ENCODE measurements at places on chromosomes 1 and 21.

DNA sequence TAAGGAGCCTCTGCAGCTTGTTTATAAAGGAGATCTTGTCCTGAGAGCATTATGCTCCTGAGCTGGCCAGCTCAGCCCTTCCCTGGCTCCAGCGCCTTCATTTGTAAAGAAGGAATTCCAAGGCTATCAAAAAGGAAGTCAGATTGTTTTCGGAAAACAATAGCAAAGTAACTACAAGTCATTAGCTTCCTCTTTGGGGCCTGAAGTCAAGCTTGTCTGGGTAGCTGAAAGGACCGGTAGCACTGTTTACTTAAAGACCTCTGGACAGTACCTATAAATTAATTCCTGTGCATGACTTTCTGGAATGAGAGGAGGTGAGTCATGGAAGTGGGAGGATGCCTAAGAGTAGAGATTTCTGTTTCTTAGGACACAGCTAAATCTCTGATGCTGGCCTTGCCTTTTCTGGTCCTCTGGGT lies 20.7 kb upstream of the GJA5 start:
- DNase-seq = no peak

DNA sequence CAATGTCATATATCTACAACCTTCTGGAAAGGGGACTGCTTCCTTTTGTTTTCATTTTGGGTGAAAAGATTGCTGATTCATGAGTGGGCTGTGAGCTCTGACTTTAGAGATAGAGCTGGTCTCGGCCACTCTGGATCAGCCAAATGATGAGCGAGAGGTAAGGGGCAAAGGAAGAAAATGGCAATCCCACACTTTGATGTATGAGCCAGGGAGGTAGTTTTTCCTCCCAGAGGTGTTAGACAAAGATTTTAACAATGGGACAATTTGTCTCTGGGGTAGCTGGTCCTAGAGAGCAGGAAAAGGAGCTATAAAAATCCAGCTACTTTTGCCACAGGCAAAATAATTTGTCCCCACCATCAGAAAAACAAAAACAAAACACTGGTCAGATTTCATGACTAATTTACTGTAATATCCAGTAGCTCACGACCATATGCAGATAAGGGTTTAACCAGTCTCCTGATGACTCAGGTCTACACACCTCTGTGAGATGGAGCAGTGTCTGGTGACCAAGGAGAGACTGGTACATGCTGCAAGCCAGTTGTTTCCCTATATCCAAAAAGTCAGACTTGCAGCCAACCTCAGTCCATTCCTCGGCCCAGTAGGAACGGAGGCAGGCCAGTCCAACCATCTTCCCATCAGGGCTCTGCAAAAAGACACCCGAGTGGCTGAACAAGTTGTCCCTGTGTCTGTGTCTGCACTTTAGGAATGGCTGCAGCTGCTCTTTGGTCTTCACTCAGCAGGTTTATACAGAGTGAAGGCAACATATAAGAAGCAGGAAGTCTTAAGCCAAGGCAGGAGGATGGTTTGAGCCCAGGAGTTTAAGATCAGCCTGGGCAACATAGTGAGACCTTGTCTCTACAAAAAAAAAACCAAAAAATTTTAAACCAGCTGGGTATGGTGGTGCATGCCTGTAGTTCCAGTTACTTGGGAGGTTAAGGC lies 29.2 kb downstream of the DNASE2B start:
- DNase-seq = no peak

GRCh38 chr1:88736633-88737248 lies 52.7 kb downstream of the PKN2 start:
- no peak for DNase-seq

DNA sequence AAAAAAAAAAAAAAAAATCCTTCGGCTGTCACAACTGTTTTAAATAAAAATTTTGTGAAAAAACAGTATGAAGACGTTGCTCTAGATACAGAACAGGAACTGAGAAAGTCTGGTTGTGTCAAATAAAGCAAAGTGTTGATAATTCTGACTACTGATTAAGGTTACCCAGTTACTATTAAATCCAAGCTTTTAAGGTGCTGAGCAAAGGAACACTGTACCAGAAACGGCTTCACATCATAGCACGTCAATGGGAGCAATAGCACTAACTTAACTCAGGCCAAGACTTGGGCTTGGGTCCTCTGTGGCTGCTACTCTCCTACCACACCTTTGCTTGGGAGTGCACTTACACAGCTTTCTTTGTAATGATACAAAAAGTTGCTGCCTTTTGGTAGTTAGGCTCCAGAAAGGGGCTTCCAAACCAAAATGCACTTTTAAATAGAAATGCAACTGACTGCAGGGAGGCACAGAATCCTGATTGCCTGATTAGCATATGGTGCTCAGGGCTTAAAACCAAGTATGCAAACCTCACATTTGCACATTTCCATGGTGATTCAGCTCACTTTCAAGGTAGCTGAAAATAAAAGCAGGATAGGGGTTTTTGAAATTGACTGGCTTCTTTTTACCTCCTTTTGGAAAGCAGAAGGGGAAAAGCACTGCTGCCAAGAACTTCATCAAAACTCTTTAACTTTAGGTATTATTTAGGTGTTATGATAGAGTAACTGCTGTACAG lies 6.3 kb downstream of the MCL1 start:
- DNase-seq = no peak

DNA sequence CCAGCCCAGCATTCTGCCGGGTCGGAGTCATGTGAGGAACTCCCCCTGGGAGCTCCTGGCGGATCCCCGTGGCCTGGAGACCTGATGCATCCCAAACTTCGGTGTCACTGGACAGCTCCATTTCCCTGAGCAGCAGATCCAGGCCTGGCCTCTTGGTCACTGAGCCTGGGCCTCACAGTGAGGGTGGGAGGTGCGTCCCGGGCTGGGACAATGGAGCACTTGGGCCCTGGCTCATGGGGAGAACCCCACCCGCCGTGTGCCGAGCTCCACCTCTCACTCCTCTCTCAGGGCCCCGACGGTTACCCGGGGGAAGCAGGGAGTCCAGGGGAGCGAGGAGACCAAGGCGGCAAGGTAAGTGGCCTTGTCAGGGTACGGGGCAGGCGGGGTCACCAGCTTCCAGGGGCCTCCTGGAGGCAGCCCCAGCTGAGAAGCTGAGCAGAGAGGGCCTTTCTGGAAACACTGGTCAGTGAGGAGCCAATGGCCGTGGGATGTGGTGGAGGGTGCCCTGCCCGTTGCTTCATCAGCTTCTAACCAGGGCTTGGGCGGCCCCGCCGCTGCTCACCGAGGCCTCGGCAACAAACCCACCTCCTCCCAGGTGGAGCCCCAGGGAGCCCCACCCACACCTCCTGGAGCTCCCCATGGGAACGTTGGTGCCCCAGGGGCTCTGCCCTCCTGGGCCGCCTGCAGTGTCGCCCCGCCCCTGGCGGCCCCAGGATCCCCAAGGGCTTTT lies 19.8 kb downstream of the COL6A2 start:
- no peak for DNase-seq

GRCh38 chr21:44090325-44090724 lies 16.9 kb upstream of the PWP2 start:
- DNase-seq = no peak

- DNase-seq = no peak
Measured at GRCh38 chr1:104795931-104796330, 1046.2 kb downstream of the AMY1C start.

DNA sequence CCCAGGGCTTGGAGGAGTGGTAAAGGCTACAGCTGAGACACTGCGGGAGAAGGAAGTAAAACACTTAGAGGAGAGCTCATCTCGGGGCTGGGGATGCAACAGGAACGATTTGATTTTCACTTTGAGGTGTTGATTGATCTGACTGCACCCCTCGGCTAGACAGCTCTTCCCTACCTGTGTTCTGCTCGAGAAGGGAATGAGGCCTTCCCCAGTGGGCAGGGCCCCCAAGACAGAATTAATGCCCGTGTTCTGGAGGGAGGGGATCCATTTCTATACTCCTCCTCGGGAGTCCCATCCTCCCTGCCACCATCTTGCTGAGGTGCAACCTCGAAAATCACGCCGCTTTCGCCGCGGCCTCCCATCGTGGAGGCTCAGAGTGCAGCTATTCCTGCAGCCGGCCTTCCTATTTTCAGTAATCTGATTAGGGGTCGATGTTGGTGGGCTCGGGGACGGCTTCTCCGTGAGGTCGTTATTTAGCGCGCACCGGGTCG lies 2.4 kb downstream of the ATP2B4 start:
- DNase-seq = no peak

DNA sequence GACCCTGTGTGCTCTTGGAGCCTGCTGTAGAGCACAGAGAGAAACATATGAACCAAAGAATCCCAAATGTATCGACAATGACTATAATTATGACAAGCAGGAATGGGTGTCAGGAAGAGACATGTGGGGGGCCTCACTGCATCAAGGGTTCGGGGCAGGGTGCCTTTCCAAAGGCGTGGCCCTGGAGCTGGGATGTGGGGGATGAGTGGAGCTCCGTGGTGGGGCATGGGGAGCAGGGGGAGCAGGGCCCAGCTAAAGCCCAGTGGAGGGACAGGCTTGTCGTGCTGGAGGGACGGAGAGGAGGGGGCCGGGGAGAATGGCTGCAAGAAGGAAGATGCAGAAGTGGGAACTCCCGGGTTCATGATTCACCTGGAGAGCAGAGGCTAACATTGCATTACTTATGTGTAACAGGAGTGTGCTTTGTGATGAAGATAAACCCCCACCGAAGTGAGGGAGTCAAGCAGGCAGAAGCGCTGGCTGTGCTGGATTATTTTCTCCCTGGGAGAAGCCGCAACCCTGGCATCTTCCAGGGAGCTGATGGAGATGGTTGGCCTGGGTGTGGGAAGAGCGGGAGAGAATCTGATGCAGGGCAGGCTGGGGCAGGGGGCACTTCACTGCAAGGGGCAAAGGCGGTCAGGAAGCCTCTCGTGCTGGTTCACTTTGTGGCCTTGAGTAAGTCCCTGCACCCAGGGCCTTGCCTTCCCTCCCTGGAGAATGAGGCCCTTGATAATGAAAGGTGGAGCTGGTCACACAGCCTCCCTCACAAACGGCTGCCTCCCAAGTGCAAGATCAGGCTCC lies 124.6 kb upstream of the RUNX3 start:
- no peak for DNase-seq

GRCh38 chr21:39555911-39556590 lies 56.7 kb upstream of the B3GALT5 start:
- no peak for DNase-seq

GRCh38 chr1:26831546-26832248 lies 5.2 kb downstream of the ZDHHC18 start:
- DNase-seq = no peak

- no peak for DNase-seq
Measured at GRCh38 chr1:9454494-9455066, 84.7 kb upstream of the SLC25A33 start.

DNA sequence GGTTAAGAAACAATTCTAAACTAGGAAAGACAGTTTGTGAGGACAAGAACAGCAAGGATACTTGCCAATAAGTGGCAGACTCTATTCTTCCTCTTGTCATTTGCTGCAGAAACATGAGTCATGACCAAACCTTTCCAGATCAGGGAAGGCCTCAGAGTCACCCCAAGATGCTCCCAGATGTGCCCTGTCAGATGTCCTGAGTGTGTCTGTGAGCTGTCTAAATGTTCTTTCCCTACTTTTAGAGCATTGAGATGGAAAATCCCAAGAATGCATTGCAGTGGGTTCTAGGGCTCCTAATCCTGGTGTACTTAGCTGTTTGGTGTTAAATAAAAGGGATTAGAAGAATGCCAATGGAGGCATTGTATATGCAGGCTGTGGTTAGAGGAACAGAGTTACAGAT lies 57.5 kb upstream of the KIAA0040 start:
- DNase-seq = no peak

DNA sequence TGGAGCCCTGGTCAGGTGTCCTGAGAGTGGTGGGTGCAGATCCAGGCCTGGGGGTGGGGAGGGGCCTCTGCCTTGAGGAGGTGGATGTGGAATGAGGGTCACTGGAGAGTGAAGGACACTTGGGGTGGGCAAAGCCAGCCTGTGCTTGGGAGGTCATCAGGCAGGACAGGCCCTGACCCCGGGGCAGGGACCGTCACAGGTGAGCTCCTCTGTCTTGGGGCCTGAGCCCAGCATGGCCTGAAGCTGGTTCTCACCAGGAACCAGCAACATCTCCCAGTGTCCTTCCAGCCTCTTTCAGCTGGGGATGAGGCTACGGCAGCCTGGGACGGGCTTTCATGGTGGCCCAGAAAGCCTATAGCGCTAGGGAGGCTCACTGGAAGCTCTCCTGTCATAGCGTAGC lies 831 bp upstream of the KRTAP10-2 start:
- no peak for DNase-seq

- no peak for DNase-seq
Measured at GRCh38 chr1:171623651-171624331, 1.7 kb downstream of the MYOCOS start.

- DNase-seq = no peak
Measured at GRCh38 chr21:21295303-21295702, 297.1 kb downstream of the NCAM2 start.

DNA sequence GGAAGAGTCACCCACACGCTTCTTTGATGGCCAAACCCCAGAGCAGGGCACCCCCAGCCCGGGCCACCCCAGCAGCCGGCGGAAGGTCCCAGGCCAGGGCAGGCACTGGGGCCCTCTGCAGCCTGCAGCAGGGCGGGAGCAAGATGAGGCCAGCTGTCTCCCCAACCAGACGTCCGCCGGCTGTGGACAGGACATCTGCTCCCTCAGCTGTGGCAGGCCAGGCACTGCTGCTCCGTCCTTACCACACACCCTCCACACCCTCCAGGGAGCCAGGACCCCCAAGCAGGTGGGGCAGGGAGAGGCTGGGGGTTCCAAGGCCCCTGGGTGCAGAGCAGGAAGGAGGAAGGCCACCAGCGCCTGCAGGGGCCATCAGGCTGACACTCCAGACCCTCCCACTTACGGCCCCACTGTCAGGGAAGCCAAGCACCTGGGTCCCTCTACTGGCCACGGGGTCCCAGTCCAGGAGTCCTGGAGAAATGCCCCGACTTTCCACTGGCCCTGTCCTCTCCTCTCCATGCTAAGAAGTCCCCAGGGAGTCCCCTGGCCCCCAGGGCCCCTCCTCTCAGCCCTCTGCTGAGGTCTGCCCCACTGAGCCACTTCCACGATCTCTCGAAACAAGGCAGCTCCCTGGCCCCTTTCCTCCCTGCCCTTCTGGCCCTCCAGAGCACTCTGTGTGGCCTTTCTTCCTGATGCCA lies 5.6 kb downstream of the WNT9A start:
- DNase-seq = no peak

DNA sequence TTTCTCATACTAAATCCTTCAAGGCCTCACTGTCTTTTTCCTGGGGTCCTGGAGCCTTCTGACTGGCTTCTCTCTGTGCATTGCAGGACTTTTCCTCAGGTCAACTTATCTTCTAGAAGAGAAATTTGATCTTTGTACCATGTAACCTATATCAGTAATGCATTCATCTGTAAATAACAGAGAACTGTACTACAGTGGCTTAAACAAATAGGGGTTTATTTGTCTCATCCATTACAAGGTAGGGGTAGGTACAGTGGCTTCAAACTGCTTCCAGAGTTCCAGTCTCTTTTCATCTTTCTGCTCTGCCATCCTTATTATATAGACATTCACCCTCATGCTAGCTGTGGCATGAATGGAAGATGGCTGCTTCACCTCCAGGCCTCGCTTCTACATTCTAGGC lies 29.5 kb upstream of the GTF2B start:
- DNase-seq = no peak

GRCh38 chr1:99988210-99988765 lies 18.5 kb downstream of the SLC35A3 start:
- DNase-seq = no peak

GRCh38 chr1:150173141-150173585 lies 23.4 kb downstream of the PLEKHO1 start:
- DNase-seq = no peak
